Natural killer cell (primary cell): ENCODE measurements at places on chromosomes 5 and 9.

DNA sequence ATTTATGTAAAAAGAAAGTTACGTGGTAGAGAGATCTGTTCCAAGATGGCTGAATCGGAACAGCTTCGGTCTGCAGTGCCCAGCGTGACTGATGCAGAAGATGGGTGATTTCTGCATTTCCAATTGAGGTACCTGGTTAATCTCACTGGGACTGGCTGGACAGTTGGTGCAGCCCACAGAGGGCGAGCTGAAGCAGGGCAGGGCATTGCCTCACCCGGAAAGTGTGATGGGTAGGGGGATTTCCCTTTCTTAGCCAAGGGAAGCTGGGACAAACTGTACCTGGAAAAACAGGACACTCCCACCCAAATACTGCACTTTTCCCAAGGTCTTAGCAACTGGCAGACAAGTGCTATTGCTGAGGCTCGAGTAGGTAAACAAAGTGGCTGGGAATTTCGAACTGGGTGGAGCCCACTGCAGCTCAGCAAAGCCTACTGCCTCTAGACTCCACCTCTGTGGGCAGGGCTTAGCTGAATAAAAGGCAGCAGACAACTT is 13.1 kb upstream of the HSD17B4 start:
- peak; percentile 21 for DNase-seq

GRCh38 chr5:119269061-119269944 is 86.5 kb upstream of the TNFAIP8 start:
- peak; percentile 65 for DNase-seq

GRCh38 chr9:17888066-17888465 is 309.2 kb downstream of the SH3GL2 start:
- no peak for DNase-seq

DNA sequence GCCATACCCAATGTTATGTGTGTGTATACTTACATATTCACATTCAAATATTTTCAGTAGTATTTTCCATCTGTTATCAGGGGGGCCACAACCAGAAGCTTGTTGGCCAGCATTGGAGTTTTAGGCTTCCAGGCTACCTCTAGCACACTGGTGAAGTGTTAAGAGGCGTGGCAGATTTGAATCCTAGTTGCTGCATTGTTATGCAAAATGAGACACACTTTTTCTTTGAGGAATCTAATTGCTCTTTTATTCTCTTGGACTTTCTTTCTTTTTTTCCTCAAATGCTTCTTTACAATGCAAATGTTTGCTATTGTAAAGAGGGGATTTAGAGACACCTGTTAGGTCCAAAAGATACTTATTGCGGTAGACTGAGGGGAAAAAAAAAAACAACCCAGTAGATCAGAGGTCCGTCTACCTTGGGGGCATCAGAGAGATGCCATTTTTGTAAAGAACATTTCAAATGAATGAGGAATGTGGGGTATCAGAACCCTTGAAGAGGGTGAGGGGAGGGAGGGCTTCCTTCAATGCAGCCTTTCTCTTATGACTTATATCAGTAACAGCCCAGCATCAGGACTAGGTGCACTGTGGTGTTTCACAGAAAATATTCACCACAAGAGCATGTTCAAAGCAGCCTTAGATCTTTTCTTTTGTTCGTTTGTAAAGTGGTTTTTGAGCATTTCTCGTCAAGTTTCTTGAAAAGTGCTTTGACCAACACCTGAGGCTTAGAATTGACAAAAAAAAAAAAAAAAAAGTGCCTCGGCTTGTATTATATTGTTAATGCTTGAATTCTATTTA is 3.8 kb downstream of the SMARCA2 start:
- peak; percentile 73 for DNase-seq

GRCh38 chr5:1665803-1666202 is 133.8 kb downstream of the MRPL36 start:
- no peak for DNase-seq

GRCh38 chr5:117103703-117104102 is 529.1 kb upstream of the SEMA6A start:
- no peak for DNase-seq

- DNase-seq = no peak
Measured at GRCh38 chr9:117080765-117081390, 334.0 kb downstream of the ASTN2 start.

DNA sequence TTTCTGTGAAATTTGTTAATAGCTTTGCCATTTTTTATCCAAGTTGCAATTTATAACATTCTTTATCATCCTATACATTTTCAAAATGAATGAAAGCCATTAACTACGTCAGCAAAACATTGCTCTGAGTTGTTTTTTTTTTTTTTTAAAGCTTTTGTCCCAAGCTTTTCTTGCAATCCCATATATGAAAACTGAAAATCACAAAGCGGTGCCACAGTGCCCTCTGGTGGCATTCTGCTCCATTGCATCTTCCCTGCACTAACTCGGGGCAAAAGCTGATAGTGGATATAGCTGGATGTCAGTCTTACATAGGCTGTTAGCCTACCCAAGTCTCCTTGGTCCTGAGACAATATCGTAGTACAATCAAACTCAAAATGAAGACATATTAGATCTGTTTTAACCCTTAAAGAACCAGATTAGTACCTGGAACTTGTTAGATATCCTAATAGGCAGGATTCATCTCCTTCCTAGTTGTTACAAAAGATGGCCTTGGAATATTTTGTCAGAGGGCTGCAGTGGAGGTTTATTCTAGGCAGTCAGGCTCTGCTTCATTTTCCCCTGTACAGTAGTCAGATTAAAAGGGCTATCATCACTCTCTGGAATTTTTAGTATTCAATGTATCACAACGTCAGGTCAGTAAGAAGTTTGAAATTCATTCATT is 669.9 kb downstream of the PTPRD start:
- peak; percentile 59 for DNase-seq

GRCh38 chr9:36187414-36187813 is 3.3 kb upstream of the CLTA start:
- DNase-seq = no peak

GRCh38 chr5:177982072-177982727 is 13.8 kb downstream of the PROP1 start:
- DNase-seq = peak; percentile 44

- DNase-seq = no peak
Measured at GRCh38 chr9:4933177-4933576, 51.9 kb upstream of the JAK2 start.

DNA sequence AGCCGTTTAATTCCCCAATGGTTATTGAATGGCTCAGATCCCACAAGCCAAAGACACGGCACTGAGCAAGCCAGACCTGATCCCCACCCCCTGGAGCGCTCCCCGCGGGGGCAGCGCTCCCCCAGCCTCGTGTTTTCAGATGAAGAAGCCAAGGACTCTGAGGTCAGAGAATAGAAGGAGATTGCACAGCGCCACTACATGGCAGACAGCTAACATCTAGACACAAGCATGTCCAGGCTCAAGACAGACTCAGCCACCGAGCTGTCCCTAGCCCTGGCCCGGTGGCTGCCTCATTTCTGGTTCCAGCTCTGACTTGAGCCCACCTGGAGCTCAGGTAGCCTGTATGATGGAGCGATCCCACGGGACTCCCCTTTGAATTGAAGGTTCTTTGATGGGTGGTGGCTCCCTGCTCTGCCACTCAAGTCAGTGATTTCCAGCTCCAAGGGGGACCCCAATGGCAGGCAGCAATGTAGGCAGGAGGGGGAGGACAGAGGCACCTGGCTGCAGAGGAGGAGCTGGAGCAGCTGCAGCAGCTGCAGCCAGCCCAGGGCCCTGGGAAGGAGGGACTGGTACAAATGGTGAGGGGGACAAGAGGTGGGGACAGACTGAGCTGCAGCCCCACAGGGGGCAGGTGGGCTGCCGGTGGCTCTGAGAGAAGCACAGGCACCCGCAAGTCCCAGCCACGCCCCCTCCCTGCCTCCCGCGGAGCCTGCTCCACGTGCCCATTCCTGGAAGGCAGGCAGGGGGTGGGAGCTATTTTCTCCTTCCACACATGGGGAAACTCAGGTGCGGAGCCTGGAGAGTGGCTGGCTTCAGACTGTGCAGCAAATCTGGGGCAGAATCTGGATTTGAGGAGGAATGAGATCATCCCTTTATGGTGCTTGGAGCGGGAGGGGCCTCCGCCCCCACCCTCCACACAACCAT is 40.2 kb downstream of the NTNG2 start:
- DNase-seq = no peak

DNA sequence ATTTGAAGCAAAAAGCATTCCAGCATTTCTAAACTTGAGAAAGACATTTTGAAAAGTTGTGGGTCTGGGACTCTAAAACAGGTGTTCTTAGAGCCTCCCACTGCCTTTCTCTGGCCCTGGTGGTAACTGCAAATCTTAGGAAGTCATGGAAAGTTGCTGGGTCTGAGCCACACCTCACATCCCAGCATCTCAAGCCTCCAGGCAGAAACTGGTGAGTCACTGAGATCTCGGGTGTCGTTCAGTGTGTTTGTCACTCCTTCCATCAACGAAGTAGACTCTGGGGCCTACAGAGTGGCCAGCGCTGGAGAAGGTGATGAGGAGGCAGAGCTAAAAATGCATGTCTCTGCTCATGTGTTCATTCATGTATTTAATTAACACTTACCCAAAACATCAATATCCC is 59.6 kb upstream of the C5orf58 start:
- no peak for DNase-seq

DNA sequence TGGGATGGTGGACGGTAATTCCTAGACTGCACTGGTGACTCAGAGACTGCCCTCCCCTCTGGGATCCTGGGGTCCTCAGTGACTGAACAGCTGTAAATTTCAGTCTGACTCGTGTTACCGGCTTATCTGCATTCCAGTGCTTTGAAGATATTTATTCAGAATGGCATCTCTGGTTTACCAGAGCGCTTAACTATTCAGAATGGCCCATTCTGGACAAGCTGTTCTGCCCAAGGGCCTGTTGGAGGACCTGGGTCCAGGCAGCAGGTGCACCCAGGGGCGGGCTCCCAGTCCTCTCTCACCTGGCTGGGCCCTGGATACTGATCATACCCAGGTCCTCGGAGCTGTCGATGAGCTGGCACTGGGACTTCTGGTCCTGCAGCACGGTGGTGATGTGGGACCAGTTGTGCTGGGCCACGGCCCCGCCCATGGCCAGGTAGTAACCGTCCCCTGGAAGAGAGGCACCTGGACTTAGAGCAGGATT is 48.0 kb downstream of the SARDH start:
- DNase-seq = no peak

DNA sequence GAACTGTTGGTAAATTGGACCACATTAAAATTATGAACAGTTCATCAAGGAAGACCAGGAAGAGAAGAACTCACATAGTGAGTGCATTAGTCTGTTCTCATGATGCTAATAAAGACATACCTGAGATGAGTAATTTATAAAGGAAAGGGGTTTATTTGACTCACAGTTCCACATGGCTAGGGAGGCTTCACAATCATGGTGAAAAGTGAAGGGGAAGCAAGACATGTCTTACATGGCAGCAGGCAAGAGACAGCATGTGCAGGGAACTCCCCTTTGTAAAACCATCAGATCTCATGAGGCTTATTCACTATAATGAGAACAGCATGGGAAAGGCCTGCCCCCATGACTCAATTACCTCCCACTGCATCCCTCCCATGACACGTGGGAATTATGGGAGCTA is 135.9 kb upstream of the MAN2A1 start:
- DNase-seq = no peak
